RPMI8226 (cell line): ENCODE measurements at places on chromosomes 11 and 22.

DNA sequence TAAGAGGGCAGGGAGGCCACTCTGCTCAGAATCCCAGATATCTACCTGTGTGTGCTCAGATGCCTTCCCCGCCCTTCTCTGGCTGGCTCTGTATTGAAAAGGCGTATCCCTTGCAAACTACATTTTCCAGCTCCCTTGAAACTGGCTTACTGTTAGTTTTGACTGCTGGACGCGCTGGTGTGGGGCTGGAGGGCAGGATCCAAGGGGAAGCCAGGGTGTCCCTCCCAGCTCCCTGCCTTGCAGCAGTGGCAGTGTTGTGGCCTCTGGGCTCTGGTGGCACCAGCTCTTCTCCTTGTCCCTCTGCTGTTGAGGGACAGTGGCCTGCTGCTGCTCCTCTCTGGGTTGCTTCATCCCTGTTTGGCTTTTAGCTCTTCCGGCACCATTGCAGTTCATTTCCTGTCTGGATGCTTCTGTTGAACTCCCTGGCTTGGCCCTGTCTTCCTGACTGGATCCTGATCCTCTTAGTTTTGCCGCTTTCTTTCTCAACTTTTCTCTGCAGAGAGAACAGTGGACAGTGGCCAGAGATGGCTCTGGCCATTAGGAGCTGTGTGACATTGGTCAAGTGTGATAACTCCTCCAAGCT is 107.1 kb upstream of the PARVA start:
- no peak for DNase-seq

GRCh38 chr22:43201486-43202219 is 14.7 kb upstream of the TTLL12 start:
- no peak for DNase-seq

- no peak for DNase-seq
Observed at GRCh38 chr11:119416606-119417580, 6.1 kb downstream of the THY1 start.

DNA sequence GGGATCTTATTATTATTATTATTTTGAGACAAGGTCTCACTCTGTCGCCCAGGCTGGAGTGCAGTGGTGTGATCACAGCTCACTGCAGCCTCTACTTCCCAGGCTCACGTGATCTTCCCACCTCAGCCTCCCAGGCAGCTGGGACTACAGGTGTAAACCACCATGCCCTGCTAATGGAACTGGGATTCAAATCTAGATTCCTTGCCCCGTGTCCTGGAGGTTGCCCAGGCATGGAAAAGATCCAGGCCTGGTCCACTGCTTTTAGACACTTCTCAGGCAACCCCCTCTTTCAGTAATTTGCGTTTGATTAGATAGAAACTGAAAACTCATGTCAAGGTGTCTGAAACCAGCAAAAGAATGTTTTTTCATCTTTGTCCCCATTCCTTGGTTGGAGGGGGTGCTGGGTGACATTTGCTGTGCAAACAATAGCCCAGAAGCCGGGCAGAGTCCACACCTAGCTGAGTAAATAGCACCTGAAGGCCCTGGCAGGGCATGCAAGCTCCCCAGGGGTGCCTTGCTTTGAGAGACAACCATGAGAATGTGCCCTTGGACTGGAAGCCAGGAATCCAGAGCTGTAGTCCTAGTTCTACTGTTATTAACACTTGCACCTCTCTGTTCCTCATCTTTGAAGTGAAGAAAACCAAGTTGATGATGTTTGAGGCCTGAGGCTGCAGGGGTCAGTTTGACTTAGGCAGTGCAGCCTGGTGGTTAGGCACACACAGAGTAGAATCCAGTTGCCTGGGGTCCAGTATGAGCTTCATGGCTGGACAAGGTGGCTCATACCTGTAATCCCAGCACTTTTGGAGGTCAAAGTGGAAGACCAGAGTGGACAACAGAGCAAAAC is 19.1 kb upstream of the XBP1 start:
- peak; percentile 82 for DNase-seq

DNA sequence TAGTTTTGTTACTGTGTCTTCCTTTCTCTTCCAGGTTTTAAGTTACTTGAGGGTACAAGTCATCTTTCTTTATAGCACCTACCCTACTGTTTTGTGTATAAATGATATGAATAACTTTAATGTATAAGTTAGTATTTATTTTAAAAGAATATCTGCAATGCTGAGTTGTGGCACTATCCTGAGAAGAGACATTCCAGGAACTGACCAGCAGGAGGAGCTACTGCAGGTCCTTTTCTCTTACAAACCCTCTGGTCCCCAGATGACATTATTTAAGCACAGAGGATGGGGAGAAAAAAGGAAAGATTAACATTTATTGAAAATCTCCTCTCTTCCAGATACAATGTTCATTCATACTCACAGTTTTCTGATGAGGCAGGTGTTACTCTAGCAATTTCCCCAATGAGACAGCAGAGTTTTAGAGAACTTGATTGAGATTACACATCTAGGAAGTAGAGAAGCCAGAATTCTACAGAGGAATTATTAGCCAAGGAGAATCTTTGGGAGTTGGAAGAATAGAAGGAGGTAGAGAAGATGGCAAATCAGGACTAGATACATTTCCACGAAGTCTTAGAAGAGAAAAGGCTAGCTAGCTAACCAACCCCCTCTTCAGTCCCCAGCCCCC is 541.2 kb upstream of the API5 start:
- peak; percentile 4 for DNase-seq

DNA sequence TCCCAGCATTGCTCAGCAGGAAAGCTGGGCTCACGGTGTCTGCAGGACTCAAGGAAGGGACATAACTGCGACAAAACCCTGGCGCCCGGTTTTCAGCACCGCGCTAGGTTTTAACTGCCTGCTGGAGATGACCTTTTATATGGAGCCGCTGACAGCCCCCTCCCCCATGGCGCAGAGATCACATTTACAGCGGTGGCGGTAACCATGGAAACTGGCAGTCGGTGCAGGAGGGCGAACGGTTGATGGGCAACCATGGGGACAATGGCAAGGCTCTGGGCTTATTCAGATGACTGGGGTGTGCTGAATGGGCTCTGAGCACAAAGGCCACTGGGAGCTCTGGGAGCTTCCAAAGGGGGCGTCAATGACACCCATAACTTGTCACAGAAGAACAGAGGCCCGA is 37.2 kb downstream of the CELSR1 start:
- no peak for DNase-seq

GRCh38 chr11:85805387-85805786 is 5.6 kb downstream of the SYTL2 start:
- no peak for DNase-seq

GRCh38 chr11:115759622-115760460 is 255.6 kb upstream of the CADM1 start:
- no peak for DNase-seq

DNA sequence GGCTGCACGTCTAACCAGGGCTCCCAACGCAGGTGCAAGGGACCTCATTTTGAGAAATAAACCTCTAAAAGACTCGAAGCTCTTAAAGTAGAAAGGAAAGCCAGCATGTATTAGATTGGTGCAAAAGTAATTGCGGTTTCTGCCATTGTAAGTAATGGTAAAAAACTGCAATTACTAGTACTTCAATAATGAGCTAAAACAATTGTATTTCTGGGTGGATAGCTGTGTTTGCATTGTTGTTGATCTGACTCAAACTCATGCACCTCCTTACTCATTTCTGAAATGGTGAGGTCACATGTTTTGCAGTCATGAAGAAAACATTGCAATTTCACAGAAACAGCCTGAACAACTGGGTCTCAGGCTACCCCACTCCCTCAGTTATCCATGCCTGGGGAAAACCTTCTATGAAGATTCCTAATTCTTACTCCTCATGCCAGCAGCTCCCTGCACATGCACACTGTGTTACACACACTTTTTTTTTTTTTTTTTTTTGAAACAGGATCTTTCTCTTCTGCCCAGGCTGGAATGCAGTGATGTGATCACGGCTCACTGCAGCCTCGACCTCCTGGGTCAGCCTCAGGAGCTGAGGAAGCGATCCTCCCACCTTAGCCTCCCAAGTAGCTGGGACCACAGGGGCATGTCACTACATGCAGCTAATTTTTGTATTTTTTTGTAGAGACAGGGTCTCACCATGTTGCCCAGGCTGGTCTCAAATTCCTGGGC is 24.6 kb downstream of the VWCE start:
- DNase-seq: no peak

- no peak for DNase-seq
Observed at GRCh38 chr11:45169310-45170072, 23.1 kb downstream of the PRDM11 start.

DNA sequence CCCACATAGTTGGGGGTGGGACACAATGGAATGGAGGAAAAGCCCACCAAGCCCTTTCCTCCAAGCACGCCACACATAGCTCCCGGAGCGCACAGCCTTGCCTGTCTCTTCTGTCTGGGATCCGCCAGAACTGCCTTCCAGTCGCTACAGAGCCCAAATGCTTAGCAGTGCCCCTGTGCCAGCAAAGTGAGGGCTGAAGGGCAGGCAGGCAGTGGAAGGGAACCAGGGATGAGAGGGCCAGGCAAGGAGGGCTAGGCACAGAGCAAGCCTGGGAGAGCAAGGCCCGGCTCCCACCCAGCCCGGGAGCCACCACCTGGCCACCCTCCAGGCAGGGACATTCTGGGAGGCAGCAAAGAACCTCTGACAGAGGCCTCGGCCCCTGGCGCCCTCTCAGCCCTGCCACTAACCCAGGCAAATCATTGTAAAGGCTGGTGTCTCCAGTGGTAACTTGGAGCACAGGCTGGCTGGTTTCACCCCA is 32.5 kb downstream of the PPP2R1B start:
- no peak for DNase-seq

DNA sequence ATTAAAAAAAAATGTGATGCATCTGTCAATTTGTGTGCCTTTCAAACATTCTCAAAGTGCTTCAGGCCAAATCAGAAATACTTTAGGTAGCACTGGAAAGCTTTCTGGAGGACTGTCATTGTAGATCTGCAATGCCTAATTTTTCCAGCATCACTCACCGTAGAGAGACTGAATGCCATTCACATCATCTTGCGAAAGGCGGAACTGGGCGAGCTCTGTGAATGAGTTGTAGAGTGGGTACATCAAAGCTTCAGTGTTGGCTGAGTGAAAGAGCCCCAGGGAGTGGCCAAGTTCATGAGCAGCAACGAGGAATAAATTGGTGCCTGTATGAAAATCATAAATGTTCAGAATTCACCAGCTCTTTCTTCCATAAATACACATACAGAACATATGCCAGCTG is 4.0 kb downstream of the MMP10 start:
- no peak for DNase-seq

GRCh38 chr11:126162306-126163030 is 49.0 kb downstream of the RPUSD4 start:
- DNase-seq: no peak

GRCh38 chr22:39309364-39309861 is 10.0 kb downstream of the RPL3 start:
- no peak for DNase-seq
